ENCODE measurements at places on chromosomes 2 and 18. TPM values are rescaled to one million over a fixed set of nuclear protein-coding genes. Genes with fewer than 3 reads are reported as not detected.

GRCh38 chr2:208129744-208130711, at the start of gene CRYGC:
CRYGC (minus strand) TSS chr2:208129828; CDS start chr2:208129792, 36 bp downstream.
- DNase-seq = no peak

DNA sequence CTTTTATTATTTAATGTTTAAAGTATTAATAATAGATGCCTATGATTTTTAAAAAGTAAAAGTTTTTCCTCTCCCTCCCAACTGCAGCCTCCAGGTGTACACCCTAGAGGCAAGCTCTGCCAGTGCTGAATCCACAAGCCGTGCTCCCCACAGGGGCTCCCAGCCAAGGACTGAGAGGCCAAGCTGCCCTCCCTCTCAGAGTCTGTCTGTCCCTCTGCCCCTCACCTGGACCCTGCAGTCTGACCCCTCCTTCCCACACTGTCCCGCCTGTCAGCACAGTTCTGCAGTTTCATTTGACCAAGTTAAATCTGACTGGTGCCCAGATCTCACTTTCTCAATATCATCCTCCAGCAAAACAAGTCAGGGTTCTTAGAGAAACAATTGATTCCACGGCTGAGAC, 14.8 kb upstream of the PROC start:
- DNase-seq = no peak

DNA sequence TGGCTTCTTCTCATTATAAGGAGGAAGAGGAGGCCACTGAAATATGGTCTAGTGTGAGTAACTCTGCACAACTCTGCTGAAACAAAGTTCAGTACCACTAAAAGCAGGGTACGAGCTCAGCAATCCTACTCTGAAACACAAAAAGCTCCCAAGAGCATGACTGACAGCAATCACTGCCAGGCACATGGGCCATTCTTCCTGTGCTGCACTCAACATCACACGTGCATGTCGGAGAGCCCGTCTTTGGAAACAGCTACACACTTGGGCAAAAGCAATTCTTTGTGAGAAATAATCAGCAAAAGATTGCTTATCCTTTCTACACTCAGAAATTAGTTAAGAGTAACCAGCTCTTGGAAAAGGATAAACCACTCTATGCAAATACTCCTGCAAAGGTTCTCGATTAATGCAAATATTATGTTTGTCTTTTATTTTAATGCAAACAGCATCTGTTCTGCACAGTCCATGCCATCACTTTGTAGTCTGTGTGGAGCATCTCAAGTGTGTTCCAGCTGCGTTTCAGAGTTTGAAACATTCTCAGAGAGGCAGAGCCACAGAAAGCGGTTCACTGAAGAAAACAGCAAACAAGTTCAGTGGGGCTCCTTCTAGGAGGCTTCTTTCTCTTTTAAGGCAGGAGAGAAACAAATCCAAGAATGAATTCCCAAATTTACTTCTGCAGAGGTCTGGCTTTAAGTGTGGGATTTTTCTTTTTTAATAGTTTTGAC, 145.0 kb downstream of the HDAC4 start:
- no peak for DNase-seq

- DNase-seq = no peak
These were observed 160.8 kb upstream of the FANCL start for GRCh38 chr2:58401936-58402335.

GRCh38 chr2:240655931-240656886, 26.5 kb downstream of the AQP12B start:
- no peak for DNase-seq

DNA sequence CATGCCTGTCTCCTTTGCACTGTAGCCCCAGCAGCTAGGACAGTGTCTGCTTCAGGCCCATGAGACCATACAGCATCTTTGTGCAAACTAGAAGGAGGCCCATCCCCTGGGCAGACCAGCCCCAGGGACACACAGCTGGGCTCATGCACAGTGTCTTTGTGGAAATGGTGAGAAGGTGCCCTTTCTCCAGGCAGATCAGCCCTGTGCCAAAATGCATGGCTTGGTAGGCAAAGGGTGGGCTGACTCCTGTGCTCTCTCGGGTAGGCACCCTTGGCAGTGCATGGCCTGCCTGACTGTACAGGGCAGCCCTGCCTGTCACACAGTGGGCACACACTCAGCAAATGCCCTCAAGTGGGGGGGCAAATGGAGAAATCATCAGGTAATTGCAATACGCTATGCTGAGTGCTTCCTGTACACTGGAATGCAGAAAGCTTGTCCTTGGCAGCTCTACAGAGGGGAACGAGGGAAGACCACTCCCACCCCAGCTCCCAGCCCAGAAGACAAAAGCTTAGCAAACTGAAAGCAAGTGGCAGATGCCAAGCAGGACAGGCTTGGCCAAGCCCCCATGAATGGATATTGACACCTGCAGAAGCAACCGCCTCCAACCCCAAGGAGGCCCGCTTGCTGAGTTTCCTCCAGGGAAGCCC, 21.6 kb downstream of the TNS1 start:
- DNase-seq = no peak

GRCh38 chr18:2979129-2979528, 33.8 kb downstream of the LPIN2 start:
- no peak for DNase-seq

DNA sequence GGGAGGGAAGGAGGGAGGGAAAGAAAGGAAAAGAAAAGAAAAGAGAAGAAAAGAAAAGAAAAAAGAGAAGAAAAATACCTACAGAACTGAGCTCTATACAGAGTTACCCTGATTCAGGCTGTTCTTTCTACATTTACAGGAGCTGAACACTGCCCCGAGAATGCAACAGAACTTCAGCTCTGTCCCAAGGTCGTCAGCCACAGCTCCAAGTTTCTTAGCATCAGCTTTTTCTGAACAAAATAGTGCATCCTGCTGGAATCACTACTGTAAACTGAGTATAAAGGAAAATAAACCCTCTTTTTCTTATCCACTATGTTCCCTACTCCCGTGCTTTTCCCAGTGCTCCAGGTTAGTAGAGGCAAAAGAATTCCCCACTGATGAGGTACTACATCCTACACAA, 4.7 kb upstream of the PPP4R1 start:
- DNase-seq = no peak

DNA sequence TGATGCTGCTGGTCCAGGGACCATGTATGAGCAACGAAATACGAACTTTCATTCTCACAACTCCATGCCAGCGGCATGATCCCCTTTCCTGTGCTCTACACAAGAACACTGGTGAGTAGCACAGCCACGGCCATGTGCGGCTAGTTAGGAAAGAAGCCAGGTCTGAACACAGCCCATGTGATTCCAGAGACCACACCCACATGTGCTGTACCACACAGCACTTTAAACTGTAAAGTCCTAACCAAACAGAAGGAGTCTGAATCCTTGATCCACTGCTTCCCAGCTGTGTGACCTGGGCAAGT, 33.0 kb upstream of the ACAA2 start:
- DNase-seq = no peak

GRCh38 chr2:224802407-224802806, 86.2 kb upstream of the CCDC195 start:
- no peak for DNase-seq

The ZNF519 gene
- total RNA-seq = 3.6 TPM

The SATB2 gene
- 4.1 TPM for total RNA-seq
